Activated CD8-positive, alpha-beta memory T cell treated with anti-CD3 and anti-CD28 coated beads for 4 hours (primary cell): ENCODE measurements at places on chromosomes 4 and X.

- DNase-seq = no peak
Measured at GRCh38 chrX:153714256-153714655, 9.9 kb downstream of the BCAP31 start.

- no peak for DNase-seq
Measured at GRCh38 chrX:34813618-34814017, 129.0 kb upstream of the FAM47B start.

GRCh38 chr4:11698033-11698432 lies 269.3 kb upstream of the HS3ST1 start:
- no peak for DNase-seq

DNA sequence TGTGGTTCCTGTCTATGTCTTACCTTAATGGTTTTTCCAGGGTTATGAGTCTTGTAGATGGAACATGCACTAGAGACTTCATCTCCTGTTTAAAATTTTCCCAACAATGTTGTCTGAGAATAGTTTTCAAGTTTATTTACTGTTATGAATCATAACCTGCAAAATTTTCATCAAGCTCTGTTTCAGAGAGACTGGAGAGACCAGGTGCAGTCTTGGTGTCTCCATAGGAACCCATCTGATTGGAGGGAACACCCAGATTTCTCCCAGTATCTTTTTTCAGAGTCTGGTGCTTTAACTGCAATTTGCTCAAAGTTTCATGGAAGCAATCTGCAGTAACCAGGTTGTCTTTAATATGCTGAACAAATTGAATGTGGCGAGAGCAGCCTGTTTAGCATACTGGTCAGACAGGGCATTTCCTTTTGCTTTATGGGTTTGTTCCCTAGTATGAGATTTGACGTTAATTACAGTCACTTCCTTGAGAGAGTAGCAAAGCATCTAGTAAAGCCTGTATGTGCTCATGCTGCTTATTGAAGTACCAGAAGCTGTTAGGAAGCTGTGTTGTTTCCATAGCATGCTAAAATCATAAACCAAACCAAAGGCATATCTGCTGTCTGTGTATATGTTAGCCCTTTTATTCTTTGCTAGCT lies 18.8 kb upstream of the VSIG1 start:
- DNase-seq = no peak

GRCh38 chr4:3360777-3361176 lies 68.0 kb downstream of the RGS12 start:
- DNase-seq = no peak

DNA sequence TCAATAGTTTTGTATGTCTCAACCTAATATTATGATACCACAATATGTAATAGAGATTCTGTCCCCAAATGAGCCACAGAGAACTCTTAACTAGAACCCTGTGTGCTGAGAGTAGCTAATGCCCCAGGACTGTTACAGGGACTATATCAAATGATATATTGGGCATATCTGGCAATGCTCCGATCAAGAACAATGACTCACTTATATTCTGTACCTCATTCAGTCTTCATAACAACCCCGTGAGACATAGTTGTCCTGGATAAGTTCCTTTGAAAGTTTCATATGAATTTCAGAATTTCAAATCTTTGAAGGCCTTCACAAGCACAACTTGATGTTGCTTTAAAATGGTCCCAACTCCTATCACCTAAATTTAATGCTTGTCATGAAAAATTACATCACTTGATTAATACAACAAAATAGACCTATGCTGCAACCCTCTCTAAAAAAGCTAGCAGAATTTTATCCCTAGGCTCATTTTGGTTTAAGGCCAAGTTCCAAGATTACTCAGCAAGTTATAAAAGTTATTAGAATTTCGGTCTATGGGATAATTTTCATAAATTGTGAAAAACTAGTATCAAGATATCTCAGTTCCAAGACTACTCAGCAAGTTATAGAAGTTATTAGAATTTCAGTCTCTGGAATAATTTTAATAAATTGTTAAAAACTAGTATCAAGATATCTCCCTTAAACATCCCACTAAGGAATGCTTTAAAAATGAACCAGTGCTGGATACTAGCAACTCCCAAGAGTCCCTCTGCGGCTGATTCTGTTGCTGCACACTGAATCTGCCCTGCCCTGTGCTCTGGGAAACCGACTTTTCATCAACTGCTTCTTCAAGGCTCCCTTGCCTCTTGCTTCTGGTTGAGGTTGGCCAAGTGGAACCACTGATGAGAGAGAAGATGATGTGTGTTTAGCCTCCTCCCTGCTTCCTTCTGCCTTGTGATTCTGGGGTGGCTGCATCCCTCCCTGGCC lies 6.0 kb upstream of the ANXA3 start:
- no peak for DNase-seq

DNA sequence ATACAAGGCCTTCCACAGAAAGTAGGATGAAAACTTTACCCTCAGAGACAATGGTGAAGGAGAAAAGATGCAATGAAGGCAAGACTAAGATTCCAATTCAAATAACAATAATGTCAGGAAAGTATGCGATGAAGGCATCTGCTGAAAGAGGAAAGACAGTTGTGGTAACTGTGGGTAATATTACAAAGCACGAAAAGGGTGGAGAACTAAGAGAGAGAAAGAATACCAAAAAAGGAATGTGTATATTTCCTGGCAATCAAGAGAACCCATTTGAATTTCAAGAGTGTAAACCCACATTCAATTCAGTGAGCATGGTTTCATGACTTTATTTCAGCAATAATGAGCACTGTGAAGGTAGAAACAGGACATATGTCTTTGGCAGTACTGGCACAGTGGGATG lies 225.5 kb downstream of the PALLD start:
- no peak for DNase-seq

DNA sequence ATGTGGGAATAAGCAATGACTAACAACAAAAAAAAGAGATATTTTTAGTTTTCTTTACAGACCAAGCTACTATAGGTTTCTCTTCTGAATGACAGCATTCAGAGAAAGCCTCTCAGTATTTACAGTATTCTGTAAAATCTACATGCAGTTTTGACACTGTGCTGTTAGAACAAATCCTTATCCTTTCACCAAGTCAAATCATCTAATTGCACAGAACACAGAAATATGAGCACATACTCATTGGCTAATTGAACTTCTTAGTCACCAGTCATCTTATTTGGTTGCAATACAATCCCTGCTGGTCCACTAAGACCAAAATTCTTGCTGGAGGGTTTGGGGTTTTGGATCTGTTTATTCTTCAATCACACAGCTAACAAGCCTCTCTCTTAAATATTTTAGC lies 5.7 kb downstream of the ACOT9 start:
- DNase-seq = no peak

- DNase-seq = no peak
Measured at GRCh38 chr4:138800421-138800820, 215.2 kb upstream of the NOCT start.

DNA sequence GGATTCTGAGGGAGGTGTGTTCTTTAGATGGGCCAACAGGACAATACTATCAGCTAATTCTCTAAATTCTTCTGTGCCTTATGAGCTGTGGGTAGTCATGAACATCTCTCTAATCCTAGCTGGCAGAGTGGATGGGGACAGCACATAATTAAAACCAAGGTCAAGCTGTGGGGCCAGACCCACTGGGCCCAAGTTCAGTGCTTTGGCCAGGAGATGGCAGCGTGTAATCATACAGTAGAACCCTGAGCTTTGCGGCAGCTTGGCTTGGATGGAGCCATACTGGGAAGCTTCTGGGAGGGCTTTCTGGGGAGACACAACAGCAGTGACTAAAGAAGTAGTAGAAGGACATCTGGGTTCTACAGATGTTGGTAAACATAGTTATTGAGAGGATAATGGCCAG lies 140.3 kb upstream of the CXCL13 start:
- no peak for DNase-seq

GRCh38 chrX:34656842-34657725 lies at the start of gene TMEM47:
Gene TMEM47, minus strand, starts transcription at chrX:34657285. Its CDS starts 256 bp downstream, at chrX:34657029.
- DNase-seq = no peak

DNA sequence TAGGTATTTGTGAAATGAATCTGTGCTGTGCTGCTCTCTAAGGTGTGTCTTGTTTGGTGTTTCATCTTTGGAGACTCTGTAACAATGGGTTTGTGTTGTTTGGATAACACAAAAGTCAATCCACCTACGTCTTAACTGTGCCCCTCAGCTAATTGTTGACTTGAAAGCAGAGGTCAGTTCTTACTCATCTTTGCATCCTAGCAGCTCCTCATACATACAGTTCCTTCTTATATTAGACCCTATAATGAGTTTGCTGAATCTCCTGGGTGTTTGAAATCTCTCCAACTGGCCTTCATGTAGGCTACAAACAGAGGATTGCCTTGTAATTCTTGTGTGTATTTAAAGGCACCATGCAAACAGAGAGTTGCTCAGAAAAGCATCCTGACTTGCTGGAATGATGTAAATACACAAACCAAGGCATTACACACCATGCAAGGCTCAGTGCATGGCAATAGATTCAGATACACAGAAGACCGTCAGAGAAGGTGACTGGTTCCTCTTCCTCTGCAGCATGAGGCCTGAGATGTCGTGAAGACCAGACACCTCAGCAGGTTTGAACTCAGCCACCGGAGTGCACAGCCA lies 220.0 kb upstream of the JADE1 start:
- DNase-seq = no peak

DNA sequence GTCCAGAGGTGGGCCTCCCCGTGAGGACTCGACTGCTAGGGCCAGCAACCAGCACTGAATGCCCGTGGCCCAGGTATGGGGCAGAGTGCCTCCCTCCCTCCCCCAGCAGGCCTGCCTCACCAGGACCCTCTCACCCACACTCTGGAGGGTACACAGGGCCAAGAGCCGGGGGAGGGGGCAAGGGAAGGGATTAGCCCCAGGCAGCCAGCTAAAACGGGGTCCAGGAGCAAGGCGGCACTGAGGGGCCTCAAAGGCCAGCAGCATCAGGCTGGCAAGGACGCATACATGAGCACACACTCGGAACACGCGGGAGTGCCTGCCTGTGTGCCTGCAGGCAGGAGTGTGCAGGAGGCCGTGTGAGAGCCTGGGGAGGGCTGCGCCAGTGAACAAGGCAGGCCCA lies 18.3 kb upstream of the DUSP9 start:
- DNase-seq = no peak

DNA sequence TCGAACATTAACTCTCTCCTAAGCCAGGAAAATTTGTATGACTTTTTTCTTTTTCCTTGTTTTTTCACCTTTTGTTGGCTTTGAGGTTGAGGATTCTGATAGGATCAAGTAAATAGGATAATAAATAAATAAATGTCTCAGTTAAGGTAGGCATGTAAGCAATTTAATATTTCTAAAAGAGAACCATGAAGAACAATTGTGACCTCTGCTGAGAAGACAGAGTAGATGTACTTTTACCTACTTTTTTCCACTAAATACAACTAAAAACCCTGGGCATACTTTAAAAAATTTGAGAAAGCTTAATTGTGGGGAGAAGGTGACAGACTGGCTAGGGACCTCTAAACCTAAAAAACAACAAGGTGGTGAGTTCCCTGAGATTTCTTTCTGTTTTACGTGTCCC lies 31.6 kb upstream of the CLNK start:
- DNase-seq = no peak

DNA sequence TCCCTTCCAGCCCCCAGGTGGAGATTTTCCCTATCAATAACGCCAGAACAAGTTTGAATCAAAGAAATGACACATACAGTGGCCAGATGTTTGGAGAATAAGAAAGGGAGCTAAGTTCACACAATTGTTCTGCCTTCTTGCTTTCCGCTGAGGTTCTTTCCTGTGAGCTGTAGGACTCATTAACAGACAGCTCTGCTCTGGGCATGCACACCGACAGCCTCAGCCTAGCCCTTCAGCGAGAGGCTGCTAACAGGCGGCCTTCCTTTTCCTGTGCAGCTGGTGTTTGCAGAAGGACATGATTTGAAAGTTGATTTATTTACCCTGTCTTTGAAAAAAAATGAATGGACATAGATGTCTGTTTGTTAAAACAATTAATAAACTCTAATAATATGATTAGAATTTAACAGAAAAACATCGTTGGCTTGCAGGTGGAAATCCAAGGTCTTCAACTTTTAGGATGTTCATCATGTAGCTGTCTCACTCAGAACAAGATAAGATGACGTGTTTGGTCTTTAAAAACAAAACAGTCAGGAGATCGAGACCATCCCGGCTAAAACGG lies 183.3 kb downstream of the KDR start:
- DNase-seq = no peak

DNA sequence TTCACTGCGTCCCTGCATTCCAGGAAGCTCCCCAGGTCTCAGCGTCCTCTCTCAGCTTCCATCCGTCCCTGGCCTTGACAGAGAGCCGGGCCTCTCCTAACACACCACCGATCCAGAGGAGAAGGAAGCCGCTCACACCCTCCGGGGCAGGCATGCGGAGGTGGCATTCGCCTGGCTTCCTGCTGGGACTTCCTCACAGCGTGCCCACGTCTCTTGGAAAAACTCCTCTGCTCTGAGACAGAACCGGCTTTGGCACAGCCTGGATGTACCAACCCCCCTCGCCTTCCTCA lies 3.2 kb downstream of the CTAG2 start:
- DNase-seq = no peak

- DNase-seq = no peak
Measured at GRCh38 chrX:8049827-8050226, 121.2 kb downstream of the VCX2 start.

- no peak for DNase-seq
Measured at GRCh38 chrX:69036674-69037573, 128.3 kb downstream of the PJA1 start.

GRCh38 chr4:628821-629635 lies 3.7 kb downstream of the PDE6B start:
- DNase-seq = no peak

DNA sequence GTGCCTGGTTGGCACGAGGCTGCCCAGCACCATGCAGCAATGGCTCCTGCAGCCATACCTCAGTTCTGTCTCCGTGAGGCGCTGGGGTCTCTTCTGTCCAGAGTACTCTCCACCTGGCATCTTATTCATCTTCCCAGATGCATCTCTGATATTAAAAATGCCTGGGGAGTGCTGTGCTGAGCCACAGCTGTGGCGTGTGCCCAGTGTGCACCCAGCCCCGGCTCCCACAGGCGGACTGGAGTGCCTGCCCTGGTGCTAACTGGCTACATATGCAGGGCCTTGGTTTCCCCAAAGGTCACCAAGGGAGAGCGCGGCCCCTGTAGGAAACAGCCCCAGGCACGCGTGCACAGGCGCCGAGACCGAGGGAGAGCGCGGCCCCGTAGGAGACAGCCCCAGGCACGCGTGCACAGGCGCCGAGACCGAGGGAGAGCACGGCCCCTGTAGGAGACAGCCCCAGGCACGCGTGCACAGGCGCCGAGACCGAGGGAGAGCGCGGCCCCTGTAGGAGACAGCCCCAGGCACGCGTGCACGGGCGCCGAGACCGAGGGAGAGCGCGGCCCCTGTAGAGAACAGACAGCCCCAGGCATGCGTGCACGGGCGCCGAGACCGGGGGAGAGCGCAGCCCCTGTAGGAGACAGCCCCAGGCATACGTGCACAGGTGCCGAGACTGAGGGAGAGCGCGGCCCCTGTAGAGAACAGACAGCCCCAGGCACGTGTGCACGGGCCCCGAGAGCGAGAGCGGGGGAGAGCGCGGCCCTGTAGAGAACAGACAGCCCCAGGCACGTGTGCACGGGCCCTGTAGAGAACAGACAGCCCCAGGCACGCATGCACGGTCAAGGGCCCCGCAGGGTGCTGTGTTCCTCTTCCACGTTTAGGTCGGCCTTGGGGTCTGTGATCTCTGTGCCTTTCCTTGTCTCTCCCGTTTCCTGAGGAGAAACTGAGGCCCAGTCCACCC lies 14.5 kb downstream of the TMEM175 start:
- no peak for DNase-seq
